Mesenchymal stem cell (in vitro differentiated cells and primary cell): ENCODE measurements at places on chromosomes 3 and 15.

DNA sequence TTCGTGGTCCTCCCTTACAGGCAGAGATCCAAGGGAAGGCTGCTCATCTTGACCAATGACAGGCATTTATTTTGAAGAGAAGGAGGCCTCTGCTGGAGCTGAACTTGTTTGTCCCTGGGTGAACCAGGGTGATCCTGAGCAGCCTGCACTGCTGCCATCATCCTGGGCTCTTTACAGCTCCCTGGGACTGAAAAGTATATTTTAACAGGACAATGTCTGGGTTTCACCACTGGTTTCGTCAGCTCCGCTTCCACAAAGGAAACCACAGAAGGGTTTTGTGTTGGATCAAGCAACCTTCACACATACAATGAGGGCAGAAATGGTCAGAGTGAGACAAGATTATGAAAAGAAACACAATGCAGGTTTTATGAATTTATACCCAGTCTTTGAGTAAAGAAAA, 400.7 kb upstream of the TPM1 start:
- H3K36me3 ChIP-seq: no peaks in the 10 kb centered on the region
- no peaks in the 10 kb centered on the region for H3K27me3 ChIP-seq
- H3K4me3 ChIP-seq: no peak overlapping the region
- peaks cover 5% of the 10 kb centered on the region for H3K4me1 ChIP-seq
- H3K27ac ChIP-seq: no peak overlapping the region

DNA sequence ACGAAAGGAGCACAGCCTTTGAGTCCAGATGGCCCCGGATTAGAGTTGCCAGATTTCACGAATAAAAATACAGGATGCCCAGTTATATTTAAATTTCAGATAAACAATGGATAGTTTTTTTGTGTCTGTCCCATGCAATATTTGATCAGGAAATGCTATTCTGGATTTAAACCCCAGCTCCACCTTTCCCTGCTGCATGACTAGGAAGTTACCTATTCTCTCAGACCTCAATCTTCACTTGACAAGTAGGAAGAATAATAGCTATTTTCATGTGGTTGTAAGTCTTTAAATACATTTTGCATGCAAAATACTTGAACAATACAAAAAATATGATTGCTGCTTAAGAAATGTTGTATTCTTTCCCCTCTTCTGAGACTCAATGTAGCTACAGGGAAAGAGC, 125.3 kb upstream of the P2RY1 start:
- H3K36me3 ChIP-seq: no peaks in the 10 kb centered on the region
- H3K4me3 ChIP-seq: no peak overlapping the region

DNA sequence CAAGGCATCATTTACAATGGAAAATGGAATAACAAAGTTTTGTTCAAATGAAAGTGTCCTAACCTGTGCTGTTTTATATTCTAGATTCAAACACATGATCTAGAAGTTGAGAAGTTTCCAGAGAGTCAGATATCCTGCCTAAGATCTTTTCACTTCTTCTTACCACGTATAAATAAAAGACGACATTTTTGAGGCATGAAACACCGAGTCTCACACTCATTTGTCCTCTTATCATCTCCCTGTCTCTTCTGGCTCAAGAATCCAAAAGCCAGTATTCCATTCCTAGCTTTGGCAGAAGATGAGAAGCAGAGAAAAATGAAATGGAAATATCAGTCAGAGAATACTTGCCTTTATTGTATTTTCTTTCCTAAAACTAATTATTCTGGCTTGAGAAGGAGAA, 738.6 kb upstream of the NR2F2 start:
- DNase-seq: no peak
- no peaks in the 10 kb centered on the region for H3K27me3 ChIP-seq
- no peaks in the 10 kb centered on the region for H3K4me1 ChIP-seq
- no peak overlapping the region for H3K4me3 ChIP-seq
- no peak overlapping the region for H3K27ac ChIP-seq
- H3K36me3 ChIP-seq: no peaks in the 10 kb centered on the region

DNA sequence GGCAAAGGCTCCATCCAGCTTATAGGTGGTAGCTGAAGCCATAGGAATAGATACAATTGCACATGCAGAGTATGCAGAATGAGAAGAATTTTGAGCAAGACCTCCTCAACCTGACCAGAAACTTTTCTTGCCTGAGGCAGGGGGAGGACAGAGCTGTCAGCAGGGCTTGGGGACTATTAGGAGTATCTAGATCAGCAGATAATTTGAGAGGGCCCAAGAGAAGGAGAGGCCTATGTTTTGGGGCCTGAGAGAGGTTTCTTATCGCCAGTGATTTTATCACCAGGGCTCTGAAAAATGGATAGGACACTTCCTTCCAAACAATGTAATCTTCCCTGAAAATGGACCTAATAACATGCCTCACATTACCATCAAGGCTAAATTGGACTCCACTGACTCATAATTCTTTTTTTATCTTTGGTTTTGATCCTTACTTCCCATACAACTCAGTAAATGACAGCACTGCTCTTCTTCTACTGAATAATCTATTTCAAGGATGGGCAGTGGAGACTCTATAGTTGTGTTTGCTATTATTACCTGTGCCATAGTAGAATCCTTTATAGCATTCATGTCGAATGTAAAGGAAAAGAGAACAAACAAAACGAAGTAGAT, 15.8 kb upstream of the RAMAC start:
- H3K36me3 ChIP-seq: no peaks in the 10 kb centered on the region
- H3K4me3 ChIP-seq: no peak overlapping the region
- DNase-seq: no peak
- no peaks in the 10 kb centered on the region for H3K27me3 ChIP-seq
- H3K4me1 ChIP-seq: no peaks in the 10 kb centered on the region
- H3K27ac ChIP-seq: no peak overlapping the region

- H3K27me3 ChIP-seq: no peaks in the 10 kb centered on the region
- H3K27ac ChIP-seq: no peak overlapping the region
- DNase-seq: no peak
These were observed 25.6 kb downstream of the CPNE4 start for GRCh38 chr3:132009241-132009640.

DNA sequence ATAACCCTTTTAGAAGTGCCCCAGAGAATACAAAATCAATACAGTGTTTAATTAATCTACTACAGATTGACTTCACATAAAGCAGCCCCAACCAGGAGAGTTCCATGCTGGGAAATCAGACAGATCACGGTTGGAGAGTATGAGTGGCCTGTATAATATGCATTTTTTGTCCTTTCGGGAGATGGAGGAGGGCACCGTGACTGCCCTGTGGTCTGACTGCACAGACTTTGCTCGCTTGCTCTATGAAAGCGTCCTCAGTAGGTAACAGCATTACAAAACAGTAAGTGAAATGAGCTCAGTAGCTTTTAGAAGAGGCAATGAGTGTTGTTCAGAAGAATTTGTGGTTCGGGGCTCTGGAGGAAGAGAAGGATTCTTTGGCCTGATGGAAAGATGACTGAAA, 34.2 kb upstream of the SKIL start:
- no peaks in the 10 kb centered on the region for H3K36me3 ChIP-seq
- no peak overlapping the region for H3K4me3 ChIP-seq
- no peaks in the 10 kb centered on the region for H3K27me3 ChIP-seq
- DNase-seq: no peak
- H3K27ac ChIP-seq: peak overlapping the region; percentile 90

GRCh38 chr15:23420806-23421575, 26.1 kb downstream of the GOLGA6L2 start:
- H3K36me3 ChIP-seq: no peaks in the 10 kb centered on the region
- DNase-seq: no peak
- peaks cover 4% of the 10 kb centered on the region for H3K4me1 ChIP-seq
- no peaks in the 10 kb centered on the region for H3K27me3 ChIP-seq
- no peak overlapping the region for H3K27ac ChIP-seq

- peak; percentile 49 for DNase-seq
- H3K27ac ChIP-seq: peak overlapping the region; percentile 65
- no peaks in the 10 kb centered on the region for H3K27me3 ChIP-seq
- peaks cover 7% of the 10 kb centered on the region for H3K4me1 ChIP-seq
- H3K36me3 ChIP-seq: peaks cover 9% of the 10 kb centered on the region
- peak overlapping the region; percentile 83 for H3K4me3 ChIP-seq
These were observed 697 bp downstream of the CHSY1 start for GRCh38 chr15:101250873-101251829.

DNA sequence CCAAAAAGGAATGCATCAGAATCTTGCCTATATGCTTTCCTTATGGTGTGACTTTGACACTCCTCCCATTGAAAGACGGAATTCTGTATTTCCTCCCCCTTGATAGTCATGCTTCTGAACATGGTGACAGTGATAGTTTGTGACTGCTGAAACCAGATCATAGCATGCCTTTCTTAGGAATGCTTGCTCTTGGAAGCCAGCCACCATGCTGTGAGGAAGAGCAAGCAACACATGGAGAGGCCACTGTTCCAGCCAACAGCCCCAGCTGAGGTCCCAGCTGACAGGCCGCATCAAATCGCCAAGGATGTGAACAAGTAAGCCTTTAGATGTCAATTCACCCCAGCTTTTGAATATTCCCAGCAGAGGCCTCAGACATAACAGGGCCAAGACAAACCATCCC, 100.1 kb downstream of the IGF2BP2 start:
- H3K36me3 ChIP-seq: no peaks in the 10 kb centered on the region
- H3K4me3 ChIP-seq: no peak overlapping the region
- H3K27me3 ChIP-seq: no peaks in the 10 kb centered on the region
